ENCODE measurements at places on chromosomes 6 and 20. TPM values are rescaled to one million over a fixed set of nuclear protein-coding genes. Genes with fewer than 3 reads are reported as not detected.

KAT14 gene
- 30.6 TPM for total RNA-seq

SLC22A2 gene
- total RNA-seq, result not detected

HLA-DQB2 gene
- total RNA-seq, result not detected

- peak overlapping the region; percentile 85 for H3K27ac ChIP-seq
- no peaks in the 10 kb centered on the region for H3K27me3 ChIP-seq
- H3K4me1 ChIP-seq, result peaks cover 13% of the 10 kb centered on the region
- H3K4me3 ChIP-seq, result peak overlapping the region; percentile 77
- H3K36me3 ChIP-seq, result 0 out of 2 replicates have a peak, but pooled peaks cover 4% of the 10 kb centered on the region
- peak; percentile 60 for DNase-seq
Observed at GRCh38 chr6:26197933-26198721, 110.9 kb downstream of the HFE start.

- H3K27ac ChIP-seq, result peak overlapping the region; percentile 32
- no peak overlapping the region for H3K4me3 ChIP-seq
- peaks cover 27% of the 10 kb centered on the region for H3K4me1 ChIP-seq
- no peaks in the 10 kb centered on the region for H3K27me3 ChIP-seq
Observed at GRCh38 chr6:115004982-115005381, 662.2 kb upstream of the HS3ST5 start.

- no peak for DNase-seq
- no peak overlapping the region for H3K4me3 ChIP-seq
- H3K4me1 ChIP-seq, result 0 out of 2 replicates have a peak, but pooled peaks cover 7% of the 10 kb centered on the region
- no peak overlapping the region for H3K27ac ChIP-seq
- H3K36me3 ChIP-seq, result no peaks in the 10 kb centered on the region
Observed at GRCh38 chr20:24952376-24953208, 3.5 kb downstream of the CST7 start.

DNA sequence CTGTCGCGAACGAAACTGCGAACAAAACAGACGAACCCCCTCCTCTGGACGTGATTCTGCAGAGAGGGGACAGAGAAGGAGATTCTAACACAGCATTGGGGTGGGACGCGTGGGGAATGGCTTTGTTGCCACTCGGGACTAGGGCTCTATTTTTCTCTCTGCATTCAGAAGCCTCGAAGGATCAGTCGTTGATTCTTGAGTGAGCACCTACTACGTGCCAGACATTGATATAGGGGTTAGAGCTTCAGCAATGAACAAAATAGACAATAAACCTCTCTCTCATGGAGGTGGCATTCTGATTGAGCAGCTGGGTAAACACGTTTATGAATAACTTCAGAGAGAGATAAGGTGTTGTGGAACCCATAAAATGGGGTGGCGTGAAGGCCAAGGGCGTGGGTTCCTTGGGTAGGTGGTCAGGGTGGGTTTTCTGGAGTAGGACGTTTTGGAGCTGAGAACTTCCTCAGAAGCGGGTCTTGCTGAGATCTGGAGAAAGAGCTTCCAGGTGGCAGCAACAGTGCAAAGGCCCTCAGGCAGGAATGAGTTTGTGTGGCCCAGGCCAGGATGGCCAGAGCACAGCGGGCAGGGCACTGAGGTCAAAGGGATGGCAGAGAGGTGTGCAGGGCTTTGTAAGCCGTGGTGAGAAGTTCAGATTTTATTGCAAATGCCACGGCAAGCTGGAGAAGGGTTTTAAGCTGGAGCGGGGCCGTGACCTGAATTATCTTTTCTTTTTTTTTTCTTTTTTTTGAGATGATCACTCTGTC is 884 bp downstream of the SLC2A10 start:
- H3K27me3 ChIP-seq, result no peaks in the 10 kb centered on the region
- peak overlapping the region; percentile 77 for H3K4me3 ChIP-seq
- no peak for DNase-seq
- H3K4me1 ChIP-seq, result peaks cover 17% of the 10 kb centered on the region
- H3K36me3 ChIP-seq, result no peaks in the 10 kb centered on the region
- H3K27ac ChIP-seq, result no peak overlapping the region

Data from PC-9 (cell line).